Activated naive CD8-positive, alpha-beta T cell treated with anti-CD3 and anti-CD28 coated beads, Interleukin-2, amount 10 ng/mL, durations not matched to agents 7 days and 5 days (primary cell): ENCODE measurements at places on chromosomes 7 and 10. TPM values are rescaled to one million over a fixed set of nuclear protein-coding genes. Genes with fewer than 3 reads are reported as not detected.

Gene CUBN
- 3.2 TPM for total RNA-seq

Gene RBP3
- total RNA-seq: not detected

Gene ELN
- not detected for total RNA-seq

Gene PIK3CG
- 54.1 TPM for total RNA-seq

Gene ANKRD61
- not detected for total RNA-seq

Gene IKZF5
- 20.9 TPM for total RNA-seq

- no peak for DNase-seq
Observed at GRCh38 chr7:114141415-114141814, 222.6 kb upstream of the PPP1R3A start.

DNA sequence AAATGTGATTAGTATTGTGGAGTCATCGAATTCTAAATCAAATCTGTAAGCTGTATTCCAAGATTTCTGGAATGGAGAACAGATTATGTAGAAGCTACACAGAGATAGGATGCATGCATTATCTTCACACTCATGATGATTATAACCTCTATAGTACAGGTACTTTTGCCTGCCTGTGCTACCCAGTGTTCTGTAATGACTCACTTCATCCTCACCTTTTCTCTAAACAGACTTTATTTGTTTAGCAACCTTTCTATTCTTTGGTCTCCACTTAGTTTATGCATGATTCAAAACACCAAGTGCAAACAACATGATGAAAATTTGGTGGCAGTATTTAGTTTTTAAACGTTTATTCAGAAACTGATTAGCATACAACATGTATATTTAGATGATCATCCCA lies 68.4 kb upstream of the PRPS1L1 start:
- DNase-seq: no peak

DNA sequence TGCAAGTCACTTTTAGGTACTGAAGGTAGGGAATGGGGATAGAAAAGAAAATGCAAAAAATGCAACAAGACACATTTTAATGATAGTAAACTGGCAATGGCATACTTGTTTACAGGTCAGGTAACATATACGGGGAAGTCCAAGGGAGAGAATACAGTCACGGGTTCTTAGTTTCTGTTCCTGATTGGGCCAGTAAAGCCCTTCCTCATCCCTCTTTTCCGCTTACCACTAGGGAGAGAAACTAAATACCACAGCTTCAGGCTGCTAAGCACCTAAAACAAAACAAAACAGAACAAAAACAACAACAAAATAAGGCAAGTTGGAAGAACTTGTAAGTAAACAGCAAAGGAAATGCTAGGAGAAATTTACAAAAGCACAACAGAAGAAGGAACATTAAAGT lies 65.2 kb upstream of the OGDHL start:
- DNase-seq: no peak

DNA sequence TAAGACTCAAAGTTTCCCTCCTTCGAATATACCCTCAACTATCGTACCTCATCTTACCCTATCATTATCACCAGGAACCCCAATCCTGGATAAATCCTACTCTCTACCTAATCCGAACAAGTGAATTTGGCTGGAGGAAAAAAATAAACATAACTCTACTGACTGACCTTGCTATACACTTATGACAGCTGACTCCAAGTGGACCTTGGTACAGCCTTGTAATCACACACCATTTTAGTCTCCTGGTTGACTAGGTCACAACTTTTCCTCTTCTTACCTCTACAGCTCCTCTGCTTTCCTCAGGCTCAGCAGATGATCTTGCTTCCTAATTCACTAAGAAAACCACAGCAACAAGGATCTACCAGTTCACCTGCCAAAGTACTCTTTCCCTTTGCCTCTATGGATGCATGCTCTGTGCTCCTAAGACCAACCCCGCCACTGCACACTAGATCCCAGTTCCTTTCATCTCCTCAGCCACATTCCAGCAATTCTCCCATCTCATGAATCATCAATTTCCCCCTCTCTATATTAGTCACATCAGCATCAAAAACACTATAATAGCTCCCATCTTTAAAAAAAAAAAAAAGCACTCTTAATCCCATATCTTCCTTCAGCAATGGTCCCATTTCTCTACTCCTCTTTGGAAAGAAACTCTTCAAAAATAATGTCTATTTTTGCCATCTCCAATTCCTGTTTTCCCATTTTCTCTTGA lies 35.5 kb downstream of the COA1 start:
- DNase-seq: no peak

- DNase-seq: no peak
Observed at GRCh38 chr10:59847888-59848287, 58.5 kb downstream of the CCDC6 start.

DNA sequence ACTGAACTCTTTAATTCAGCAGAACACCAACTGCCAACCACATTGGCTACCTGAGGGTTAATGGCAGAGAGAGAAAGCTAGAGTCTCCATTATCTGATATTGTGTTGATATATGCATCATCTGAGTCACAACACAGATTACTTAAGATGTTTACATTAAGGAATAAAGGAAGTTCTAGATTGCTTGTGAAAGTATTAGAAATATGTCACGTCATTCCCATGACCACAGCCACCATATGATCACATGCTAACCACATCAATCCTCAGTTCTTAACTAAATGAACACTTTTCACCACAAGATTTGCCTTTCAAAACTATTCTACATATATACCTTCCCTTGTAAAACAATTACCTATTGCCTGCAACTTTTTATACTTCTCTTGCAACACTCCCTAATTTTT lies 337.9 kb downstream of the FGFR2 start:
- no peak for DNase-seq

DNA sequence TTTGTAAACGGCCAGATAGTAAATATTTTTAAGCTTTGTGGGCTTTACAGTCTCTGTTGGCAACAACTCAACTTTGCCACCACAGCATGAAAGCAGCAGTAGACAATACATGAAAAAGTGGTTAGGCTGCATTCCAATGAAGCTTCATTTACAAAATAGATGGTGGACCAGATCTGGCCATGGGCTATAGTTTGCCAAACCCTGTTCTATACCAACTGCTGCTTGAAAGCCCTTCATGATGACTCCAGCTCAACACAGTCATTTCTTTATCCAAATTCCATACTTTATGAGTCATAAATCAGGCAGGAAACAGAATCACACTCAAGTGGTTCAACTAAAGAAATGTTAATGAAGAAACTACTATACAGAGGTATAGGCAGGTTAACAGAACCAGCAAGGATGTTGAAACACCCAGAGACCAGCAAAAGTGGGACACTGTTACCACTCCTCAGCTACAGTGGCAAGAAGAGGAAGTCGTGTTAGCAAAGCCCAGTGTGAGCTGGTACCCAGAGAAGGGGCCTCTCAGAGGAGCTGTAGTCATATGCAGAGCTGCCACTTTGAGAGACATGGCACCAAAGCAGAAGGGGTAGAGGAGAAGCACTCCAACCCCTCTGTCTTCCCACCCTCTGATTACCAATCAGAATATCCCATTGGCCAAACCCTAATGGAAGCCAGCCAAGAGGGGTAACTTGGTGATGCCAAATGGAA lies 72.5 kb downstream of the PRLHR start:
- no peak for DNase-seq

GRCh38 chr10:13106387-13107045 lies 6.6 kb downstream of the OPTN start:
- no peak for DNase-seq

GRCh38 chr7:7820939-7821338 lies 102.5 kb upstream of the RPA3 start:
- no peak for DNase-seq

DNA sequence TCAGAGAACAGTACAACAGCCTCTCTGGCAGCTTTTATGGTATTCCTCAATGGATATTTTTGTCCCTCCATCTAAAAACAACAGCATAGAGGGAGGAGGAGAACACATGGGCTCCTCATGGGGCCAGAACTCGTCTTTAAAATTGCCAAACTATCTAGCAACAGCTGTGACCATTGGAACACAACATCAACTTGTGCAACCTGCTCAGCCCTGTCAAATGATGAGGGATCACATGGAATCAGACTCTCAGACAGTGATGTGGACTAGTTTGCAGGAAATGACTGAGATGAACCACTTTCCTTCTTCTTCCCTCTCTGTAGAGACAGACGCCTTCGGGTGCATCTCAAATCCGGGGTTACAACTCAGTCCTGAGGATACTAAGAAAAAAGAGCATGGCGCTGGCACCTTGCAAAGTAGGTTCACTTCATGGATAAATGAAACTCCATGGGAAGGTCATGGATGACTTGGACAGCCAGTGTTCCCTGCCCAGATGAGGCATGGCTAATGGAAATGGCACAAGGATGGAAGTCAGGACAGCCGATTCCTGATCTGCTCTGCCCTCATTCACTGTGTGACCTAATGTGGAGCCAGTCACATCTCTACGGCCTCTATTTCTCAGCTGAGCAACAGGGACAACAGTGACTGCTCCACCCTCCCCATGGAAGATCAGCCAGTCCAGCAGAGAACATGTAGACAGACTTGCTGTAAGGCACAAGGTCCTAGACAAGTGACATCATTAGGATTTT lies 24.6 kb upstream of the DGKI start:
- DNase-seq: no peak

DNA sequence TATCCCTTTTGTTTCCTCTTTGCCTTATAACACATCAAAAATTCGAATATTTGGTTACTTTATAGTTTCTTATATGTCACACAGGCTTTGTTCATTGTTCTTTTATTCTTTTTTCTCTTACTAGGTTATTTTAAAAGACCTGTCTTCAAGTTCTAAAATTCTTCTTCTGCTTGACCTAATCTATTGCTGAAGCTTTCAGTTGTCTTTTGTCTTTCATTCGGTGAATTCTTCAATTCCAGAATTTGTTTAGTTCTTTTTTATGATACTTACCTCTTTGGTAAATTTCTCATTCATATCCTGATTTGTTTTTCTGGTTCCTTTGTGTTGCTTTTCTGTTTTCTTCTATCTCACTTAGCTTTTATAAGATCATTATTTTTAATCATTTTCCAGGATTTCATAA lies 188.4 kb downstream of the ZEB1 start:
- DNase-seq: no peak

GRCh38 chr10:64148607-64149006 lies 627.4 kb downstream of the REEP3 start:
- no peak for DNase-seq

GRCh38 chr7:27173511-27173955 lies 587 bp downstream of the HOXA10 start:
- peak; percentile 50 for DNase-seq

GRCh38 chr7:39075210-39075609 lies 97.5 kb downstream of the POU6F2 start:
- no peak for DNase-seq

- no peak for DNase-seq
Observed at GRCh38 chr10:128956149-128956548, 510.9 kb upstream of the MGMT start.

DNA sequence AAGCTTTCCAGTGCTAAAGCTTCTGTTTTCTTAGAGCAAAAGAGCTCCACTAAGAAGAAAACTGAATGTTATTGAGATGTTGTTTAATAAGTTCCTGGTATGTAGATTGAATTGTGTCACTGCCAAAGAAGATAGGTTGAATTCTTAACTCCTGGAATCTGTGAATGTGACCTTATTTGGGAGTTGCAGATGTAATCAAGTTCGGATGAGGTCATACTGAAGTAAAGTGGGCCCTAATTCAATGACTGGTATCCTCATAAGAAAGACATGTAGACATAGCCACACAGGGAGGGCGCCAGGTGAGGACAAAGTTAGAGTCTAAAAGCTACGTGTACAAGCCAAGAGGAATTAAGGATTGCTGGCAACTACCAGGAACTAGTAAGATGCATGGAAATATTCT lies 732.1 kb upstream of the C7orf33 start:
- no peak for DNase-seq

DNA sequence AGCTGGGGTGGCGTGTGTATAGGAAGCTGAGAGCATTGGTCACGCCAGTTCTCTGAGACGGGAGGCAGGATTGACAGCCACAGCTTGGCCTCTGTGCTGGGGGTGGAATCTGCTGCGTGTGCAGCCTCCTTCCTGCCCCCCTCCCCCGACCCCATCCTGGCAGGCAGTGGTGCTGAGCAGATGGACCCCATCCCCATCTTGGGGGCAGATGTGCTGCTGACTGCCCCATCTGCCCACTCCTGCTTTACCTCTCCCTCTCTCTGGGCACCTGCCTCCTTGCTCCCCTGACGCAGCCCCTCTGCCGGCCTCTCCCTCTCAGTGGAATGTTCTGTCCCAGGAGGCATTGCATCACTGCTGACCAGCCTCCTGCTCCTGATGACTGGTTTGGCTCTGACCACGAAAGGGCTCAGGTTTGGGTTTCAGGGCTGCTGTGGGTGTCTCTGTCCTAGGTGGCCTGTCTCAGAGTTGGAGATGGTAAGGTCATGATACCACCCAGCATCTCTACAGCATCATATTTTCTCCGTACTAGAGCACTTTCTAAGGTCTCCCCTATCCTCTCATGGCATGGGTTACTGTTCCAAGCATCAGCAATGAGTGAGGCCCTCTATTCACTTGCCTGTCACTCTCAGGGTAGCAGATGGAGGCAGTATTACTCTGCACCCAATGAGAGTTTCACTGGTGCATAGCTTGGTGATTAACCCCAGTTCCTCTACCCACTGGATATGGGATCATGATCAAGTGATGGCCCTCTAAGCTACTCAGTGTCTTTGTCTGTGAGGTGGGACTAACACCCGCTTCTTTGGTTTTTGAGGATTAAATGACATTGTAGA lies 81.9 kb downstream of the RBM20 start:
- no peak for DNase-seq

DNA sequence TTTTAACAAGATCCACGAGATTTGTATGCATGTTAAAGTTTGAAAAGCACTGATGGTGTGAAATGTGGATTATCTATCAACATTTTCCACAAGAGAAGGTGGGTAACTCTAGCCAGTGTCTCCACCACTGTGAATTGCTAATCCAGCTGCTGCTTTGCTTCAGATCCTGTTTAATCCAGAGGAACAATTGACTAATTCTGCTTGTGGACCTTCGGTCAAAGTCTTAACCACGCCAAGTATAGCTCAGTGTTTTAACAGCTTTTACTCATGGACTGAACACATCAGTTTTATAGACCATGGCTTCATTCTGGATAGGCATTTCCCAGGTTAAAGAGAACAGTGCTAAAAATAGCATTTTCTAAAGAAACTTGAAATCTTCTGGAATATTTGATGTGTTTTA lies 23.5 kb downstream of the ADK start:
- DNase-seq: no peak

DNA sequence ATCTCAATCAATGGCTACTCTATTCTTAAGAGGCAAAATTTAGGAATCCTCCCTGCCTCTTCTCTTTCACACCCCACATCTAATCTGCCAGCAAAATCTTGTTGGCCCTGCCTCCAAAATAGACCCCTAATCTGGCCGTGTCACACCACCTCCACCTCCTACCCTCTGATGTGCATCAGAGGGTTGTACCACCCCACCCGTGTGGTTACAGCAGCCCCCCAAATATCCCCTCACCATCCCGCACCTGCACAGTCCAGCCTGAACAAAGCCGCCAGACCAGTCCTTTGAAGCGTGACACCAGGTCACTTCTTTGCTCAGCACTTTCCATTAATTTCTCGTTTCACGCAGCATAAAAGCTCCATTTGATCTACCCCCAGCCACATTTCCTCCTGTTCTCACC lies 776 bp upstream of the XPNPEP1 start:
- no peak for DNase-seq

DNA sequence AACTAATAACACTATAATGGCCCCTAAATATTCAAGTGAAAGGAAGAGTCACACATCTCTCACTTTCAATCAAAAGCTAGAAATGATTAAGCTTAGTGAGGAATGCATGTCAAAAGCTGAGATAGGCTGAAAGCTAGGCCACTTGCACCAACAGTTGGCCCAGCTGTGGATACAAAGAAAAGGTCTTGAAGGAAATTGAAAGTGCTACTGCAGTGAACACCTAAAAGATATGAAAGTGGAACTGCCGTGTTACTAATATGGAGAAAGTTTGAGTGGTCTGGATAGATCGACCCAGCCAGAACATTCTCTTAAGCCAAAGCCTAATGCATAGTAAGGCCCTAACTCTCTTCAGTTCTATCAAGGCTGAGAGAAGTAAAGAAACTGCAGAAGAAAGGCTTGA lies 12.1 kb upstream of the SNX13 start:
- DNase-seq: no peak
